Hippocampal formation (tissue), 2 donors: ENCODE measurements at places on chromosomes 2 and 18.

GRCh38 chr18:60804415-60804814 is 431.8 kb upstream of the MC4R start:
- DNase-seq, result no peak

DNA sequence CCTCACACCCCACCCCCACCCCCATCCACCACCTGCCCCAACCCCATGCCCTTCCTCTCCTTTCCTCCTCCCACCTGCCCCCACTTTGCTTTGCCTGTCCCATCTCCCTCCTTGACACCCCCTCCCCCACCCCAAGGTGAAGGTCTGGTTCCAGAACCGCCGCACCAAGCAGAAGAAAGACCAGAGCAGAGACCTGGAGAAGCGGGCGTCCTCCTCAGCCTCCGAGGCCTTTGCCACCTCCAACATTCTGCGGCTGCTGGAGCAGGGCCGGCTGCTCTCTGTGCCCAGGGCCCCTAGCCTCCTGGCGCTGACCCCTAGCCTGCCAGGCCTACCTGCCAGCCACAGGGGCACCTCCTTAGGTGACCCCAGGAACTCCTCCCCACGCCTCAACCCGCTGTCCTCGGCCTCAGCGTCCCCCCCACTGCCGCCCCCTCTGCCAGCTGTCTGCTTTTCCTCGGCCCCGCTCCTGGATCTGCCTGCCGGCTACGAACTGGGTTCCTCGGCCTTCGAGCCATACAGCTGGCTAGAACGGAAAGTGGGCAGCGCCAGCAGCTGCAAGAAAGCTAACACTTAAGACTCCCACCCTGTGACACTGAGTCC is 3.0 kb upstream of the ATP6V1B1 start:
- no peak for DNase-seq

- no peak for DNase-seq
Observed at GRCh38 chr2:43361286-43361685, 134.9 kb upstream of the ZFP36L2 start.

DNA sequence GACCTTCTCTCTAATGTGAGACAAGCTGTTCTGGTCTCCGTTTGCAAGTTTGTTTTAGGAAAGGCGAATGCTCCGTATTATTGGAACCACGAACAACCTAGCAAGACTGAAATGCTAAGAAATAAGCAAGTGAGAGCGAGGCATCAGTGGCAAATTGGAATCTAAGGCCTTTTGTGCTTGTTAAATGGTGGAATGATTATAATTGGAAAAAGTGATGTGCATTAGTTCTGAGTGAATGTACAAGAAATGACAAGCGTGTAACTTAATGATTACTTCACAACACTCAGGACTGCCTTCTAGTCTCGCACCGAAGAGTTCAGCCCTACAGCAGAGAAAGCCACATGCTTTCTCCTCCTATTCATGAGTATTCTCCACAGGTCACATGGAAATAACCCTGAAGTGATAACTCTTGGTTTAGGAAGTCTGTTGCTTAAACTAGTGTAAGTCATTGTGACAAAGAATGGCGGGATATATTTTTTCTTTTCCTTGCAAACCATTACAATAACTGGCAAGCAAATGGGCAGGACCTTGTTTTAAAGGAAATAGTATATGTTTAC is 392.2 kb upstream of the FIGN start:
- DNase-seq, result no peak

GRCh38 chr2:226983895-226984749 is 148.3 kb downstream of the RHBDD1 start:
- DNase-seq, result peak; percentile 9

DNA sequence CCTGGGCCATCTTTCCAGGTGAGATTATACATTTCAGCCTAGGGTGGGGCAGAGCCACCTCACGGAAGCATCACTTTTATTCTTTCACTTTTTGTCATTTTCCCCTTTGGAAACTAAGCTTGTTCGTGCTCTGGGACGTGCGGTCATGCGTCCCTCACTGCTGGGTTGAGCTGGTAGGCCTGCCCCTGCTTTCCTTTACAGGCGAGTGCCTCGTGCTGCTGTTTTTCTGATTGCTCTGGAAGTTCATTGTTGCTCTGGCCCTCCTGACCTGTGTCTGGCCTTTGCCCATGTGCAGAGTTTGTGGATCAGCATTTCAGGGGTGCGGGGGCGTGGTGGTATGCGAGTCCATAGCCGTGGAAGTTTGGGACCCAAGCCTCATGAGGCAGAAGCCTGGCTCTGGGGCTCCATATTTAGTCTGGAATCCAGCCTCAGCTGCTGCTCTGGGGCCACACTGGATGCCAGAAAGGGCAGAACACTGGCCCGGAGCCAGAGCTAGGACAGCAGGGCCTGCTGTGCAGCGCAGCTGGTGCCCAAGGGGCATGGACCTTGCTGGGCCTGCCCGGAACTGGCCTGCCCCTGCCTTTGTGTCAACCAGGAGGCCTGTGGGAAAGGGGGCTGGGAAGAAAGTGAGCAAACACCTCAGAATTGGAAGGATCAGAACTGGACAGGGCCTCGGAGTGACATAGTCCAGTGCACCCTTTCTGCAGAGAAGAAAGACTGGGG is 51.1 kb downstream of the CTIF start:
- DNase-seq, result peak; percentile 69

DNA sequence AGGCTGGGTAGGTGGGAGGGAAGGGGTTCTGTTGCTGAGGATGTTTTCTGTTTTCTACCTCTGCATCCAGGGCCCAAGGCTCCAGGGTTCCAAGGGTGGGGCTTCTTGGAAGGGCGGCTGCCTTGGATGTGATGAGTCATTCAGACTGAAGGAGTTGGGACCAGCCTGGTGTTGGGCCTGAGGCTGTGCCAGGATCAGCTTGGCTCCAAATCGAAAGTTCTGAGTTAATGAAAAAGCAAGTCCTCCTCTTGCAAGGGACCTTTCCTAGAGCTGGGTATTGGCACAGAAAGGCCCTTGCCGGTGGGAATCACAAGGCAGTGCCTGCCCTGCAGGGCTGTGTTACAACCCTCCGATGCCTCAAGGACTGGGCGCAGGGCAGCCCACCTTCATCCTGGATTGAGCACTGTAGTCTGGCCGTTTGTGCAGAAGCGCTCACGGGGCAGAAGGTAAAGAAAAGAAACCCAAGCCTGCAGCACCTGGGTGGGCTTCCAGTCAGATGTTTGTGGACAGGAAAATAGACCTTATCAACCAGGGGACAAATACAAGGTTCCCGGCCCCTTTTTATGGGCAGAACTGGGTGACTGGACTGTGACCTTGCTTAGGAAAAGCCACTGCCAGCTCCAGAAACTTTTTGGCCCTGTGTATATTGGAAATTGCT is 52.5 kb upstream of the MCFD2 start:
- DNase-seq, result no peak
